ENCODE measurements at places on chromosomes 12 and 14.

GRCh38 chr12:121949648-121950397 lies 31.4 kb downstream of the CFAP251 start:
- no peak for DNase-seq

- no peak for DNase-seq
Measured at GRCh38 chr12:122880155-122880667, 15.7 kb downstream of the VPS37B start.

DNA sequence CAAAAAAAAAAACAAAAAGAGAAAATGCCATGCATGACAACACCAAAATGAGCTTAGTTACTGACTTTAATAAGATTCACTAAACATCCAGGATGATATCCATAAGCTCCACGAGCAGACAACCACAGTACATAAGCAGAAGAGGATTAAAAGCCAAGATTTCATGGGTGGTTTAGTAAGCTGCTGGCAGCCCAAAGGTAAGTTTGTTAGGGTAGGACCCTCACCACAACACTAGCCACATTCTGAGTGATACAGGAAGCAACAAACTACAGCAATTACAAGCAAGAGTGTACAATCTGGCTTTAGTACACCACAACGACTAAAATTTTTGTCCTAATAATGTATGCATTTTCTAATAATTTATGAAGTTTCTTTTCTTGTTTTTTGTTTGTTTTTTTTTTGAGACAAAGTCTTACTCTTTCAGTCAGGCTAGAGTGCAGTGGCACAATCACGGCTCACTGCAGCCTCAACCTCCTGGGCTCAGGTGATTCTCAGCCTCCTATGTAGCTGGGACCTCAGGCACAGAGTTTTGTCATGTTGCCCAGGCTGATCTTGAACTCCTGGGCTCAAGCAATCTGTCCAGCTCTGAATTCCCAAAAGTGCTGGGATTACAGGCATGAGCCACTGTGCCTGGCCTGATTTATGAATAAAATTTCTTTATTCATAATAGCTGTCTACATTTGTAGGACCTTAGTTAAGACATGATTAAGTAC lies 221.4 kb downstream of the MED13L start:
- no peak for DNase-seq

DNA sequence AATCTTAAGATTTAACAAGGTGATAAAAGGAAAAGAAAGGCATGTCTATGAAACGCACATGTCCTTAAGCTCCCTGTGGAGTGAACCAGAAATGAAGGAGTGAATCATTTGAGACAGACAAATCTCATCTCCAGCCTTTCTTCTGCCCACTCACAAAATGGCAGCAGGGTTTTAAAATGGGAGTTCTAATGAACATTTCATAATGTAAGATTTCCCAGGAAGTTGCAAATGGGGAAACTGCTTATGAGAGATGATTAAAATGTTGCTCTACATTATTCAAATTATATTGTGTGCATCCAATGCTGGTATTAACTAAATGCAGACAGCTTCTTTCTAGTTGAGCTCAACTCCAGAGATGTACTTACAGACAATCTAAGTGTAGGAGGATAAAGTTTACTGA lies 76.7 kb downstream of the BCAT1 start:
- DNase-seq, result no peak

- DNase-seq, result no peak
Measured at GRCh38 chr12:41605545-41606305, 417.6 kb downstream of the PDZRN4 start.

- DNase-seq, result no peak
Measured at GRCh38 chr12:5177096-5177495, 133.4 kb downstream of the KCNA5 start.

DNA sequence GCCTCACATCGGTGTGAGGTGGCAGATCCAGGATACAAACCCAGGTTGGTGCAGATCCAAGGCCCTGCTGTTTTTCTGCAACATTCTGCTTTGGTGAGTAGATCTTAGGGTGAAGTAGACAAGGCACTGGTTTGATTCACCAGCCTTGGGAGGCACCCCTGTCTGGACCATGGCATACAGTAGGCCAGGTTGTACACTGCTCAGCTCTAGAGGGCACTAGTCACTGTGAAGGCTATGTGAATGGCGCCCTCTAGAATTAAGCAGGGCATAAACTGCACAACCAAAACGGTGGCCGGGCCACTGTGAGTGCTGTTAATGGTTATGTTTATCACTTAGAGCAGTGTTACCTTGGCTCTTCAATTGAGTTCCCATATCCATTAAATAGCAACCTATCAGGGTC lies 280.6 kb upstream of the PWP1 start:
- DNase-seq, result no peak

DNA sequence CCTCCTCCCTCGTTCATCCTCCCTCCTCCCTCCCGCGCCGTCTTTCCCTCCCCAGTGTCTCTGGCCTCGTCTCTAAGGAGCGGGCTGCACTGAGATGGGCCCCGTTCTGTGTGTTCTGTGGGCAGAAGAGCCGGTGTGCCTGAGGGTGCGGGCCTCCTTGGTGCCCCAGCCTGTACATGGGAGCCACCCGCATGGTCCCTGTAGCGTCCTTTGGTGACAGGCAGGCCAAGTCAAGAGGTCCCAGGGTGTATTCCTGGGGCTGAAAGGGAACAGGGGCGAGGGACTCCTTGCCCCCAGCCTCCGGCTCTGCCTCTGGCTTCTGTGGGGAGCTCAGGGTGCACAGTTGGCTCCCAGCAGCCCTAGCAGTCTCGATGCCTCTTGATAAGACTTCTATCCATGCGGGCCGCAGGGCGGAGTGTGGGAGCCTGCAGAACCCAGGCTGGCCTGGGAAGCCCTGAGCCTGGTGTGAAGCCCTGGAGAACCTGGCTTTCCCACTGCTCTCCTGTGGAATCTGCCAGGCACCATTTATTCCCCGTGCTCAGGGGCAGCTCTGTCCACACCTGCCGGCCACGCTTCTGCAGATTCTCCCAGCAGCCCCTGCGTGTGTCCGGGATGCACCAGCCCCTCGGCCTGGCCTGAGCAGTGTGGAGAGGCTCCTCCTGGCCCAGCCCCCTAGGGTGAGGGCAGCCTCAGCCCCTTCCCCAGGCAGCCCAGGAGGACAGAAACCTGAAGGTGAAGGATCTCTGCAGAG lies 181.3 kb downstream of the KIF26A start:
- DNase-seq, result no peak

Measured in SK-N-DZ (cell line).